ENCODE measurements at places on chromosomes 12 and 14.
A peak's percentile ranks its signal among the peaks of the same experiment; 100 is the strongest.

- DNase-seq: no peak
Measured at GRCh38 chr12:104733717-104734175, 224.3 kb downstream of the SLC41A2 start.

GRCh38 chr12:28308891-28309290, 118.6 kb downstream of the CCDC91 start:
- DNase-seq: no peak

- no peak for DNase-seq
Measured at GRCh38 chr12:2282318-2282717, 229.5 kb downstream of the CACNA1C start.

- peak; percentile 72 for DNase-seq
Measured at GRCh38 chr12:6950811-6951540, at the start of gene PTPN6. Gene PTPN6, plus strand, starts transcription at chr12:6951356. Its CDS starts 157 bp downstream, at chr12:6951513.

DNA sequence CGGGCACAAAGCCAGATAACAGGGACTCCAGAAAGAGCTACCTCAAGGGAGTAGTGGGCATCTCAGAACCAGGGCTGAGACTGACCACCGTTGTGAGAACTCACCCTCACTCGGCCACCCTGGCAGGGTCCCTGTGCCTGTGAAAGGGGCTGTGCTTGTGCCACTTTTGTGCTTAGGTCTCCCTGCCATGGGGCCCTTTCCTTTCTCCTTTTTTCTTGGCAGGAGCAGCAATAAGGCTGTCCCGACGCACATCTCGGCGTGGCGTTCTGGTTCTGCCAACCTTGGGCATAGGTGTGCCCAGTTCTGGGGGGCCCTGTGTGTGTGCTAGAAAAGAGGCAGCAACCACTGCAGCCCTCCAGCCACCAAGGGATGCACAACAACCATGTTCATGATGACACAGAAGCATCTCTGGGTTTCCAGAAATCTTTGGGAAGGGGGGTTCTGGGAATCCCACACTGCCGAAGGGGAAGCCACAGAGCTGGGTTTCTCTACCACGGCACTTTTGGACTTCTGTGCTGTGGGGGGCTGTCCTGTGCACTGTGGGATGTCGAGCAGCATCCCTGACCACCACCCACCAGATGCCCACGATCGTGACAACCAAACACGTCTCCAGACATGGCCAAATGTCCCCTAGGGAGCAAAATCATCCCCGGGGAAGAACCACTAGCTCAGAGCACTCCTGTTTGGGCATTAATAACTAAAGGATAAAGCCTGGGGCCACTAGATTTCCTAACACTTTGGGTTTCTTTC, 13.1 kb upstream of the TMEM119 start:
- DNase-seq: no peak

GRCh38 chr12:105888696-105889095, 250.1 kb downstream of the NUAK1 start:
- no peak for DNase-seq

DNA sequence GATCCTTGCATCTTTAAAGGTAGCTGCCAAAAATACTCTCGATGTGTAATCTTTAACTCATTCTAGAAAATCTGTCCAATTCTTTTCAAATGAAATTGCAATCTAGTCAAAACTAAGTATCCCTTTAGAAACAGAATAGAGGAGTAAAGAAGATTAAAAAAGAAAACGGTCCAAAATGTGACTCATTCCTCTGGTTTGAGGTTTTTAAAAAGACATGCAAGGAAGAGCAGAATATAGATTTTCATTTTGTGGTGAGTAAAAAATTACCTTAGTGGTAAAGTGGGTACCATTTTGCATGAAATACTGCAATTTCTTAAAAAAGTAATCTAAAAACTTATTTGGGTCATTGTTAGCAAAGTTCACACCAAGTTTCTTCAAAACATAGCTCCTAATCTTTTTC, 108.4 kb downstream of the BRMS1L start:
- DNase-seq: no peak

GRCh38 chr14:22177870-22178269, 411.2 kb downstream of the DAD1 start:
- DNase-seq: no peak

GRCh38 chr12:105580821-105581352, 250.4 kb downstream of the C12orf75 start:
- no peak for DNase-seq

GRCh38 chr14:60984196-60984595, 3.2 kb downstream of the SLC38A6 start:
- DNase-seq: no peak

DNA sequence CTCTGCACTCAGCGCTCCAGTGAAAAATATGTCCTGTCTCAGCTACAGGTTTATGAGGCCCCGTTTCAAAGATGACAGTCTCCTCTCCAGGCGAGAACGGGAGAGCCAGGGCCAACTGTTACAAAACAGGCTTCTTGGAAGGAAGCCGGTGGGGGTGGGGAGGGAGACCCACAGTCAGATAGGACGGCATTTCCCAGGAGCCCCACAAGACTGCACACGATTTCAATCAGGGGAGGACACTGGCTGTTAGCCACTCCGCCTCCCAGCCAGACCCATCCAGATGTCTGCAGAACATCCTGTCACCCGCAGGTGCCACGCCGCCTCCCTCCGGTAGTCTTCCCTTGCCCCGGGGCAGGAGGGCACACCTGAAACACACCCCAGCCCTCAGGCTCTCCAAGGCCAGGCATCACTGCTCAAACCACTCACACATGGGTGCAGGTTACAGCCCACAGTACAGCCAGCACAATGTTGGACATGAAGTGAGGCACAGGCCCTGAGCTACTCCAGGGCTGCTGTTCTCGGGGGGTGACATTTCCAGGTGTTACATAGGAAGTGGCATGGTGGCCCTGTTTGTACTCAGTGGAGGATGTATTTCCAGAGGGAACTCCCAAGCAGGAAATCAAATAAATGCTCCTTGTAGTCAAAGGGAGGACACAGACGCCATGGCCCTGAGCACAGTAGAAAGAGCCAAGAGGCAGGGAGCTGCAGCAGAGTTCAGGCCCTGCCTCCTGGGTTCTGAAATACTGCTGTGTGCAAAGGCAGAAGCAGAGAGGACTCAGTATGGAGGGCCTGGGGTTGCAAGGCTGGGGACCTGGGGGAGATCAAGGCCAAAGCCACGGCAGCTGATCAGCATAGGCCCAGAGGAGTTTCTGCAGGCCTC, 138.1 kb downstream of the BCL11B start:
- no peak for DNase-seq

DNA sequence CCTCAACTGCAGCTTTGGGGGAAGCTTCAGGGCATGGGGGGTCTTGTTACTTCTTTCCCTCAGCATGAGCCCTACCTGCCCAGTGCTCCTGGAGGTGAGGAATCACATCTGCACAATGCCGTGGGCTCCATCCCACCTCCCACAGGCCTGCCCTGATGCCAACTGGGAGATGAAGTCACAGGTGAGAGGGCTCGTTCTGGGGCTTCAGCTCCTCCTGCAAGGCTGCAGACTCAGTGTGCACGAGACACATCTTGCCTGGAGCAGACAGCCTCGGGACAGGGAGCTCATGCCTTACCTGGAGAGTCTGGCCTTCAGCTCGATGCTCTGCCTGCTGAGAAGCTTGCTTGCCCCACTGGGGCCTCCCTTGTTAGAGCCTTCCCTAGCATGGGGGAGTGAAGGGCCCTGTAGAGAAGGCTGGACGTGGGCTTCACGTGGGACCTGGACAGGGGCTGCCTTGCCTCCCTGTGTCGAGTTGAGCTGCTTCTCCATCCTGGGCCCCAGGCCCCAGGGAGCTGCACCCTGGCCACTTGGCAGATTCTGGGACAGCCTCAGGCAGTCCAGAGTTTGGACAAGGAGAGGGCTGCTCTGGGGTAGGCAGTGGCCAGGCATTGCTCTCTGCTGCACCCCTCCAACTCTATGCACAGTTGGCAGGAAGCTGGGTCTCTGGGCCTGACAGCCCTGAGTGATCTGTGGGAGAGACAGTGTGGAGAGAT, 171.4 kb downstream of the KIF26A start:
- no peak for DNase-seq

- DNase-seq: no peak
Measured at GRCh38 chr12:55132816-55133215, 6.6 kb downstream of the OR9K2 start.

- DNase-seq: no peak
Measured at GRCh38 chr12:47986832-47987231, 17.4 kb downstream of the COL2A1 start.

Measured in stimulated activated CD4-positive, alpha-beta T cell treated with anti-CD3 and anti-CD28 coated beads, TNF-alpha, amount 100 ng/mL, for 24 hours (primary cell).